ENCODE measurements at places on chromosomes 11 and 22.

- no peak for DNase-seq
Observed at GRCh38 chr11:73291196-73291595, 16.9 kb upstream of the ARHGEF17 start.

DNA sequence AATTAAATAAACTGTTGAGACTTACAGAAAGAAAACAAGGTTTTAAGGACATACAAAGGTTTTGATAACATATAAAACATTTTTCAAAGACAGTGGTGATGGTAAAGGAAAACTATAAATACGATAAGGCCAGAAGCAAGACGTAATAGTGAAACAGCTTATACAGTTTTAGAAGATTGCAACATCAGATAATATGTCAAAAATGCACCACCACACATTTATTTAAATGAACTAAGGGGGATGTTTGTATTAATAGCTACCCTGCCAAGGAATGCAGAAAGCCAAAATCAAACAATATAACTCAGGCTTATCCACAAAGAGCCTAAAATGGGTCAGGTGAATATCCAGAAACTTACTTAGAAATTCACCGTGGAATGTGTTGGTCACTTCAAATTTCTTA is 981.6 kb upstream of the FAT3 start:
- DNase-seq, result no peak

GRCh38 chr22:24087071-24087795 is 76.1 kb downstream of the CABIN1 start:
- DNase-seq, result no peak

DNA sequence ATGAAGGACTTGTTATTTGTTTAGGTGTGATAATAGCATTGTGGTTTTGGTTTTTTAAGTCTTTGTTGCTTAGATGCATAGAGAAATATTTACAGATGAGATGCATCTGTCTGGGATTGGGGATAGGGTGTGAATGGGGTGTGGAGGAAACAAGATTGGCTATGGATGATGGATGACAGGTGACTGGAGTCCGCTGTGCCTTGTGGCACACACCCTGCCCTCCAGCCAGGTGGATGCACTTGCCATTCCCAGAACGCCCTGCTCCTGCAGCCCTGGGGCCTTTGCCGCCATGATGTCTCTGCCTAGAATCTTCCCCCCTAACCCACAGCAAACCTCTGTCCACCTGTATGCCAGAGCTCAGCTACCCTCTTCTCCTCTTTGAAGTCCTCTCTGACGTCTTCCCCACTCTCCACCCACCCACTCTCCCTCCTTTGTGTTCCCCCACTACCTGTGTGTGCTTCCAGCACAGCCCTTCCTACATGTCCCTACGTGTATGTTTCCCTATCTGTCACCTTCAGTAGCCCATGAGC is 54.7 kb downstream of the WNT11 start:
- DNase-seq, result no peak

GRCh38 chr11:11584530-11584810 is 37.3 kb downstream of the GALNT18 start:
- DNase-seq, result no peak

GRCh38 chr11:118806400-118806799 is 15.4 kb upstream of the DDX6 start:
- no peak for DNase-seq

Data from GM19239 (cell line).